ENCODE measurements at places on chromosomes 16 and 17.
A peak's percentile ranks its signal among the peaks of the same experiment; 100 is the strongest.

GRCh38 chr16:66886321-66886720, 6.0 kb downstream of the PDP2 start:
- DNase-seq = no peak

GRCh38 chr16:30534368-30535105, at the start of gene ZNF747:
ZNF747 (minus strand) TSS chr16:30534858; CDS start chr16:30534679, 179 bp downstream.
- peak; percentile 87 for DNase-seq

- DNase-seq = no peak
Observed at GRCh38 chr16:12480286-12480685, 323.4 kb downstream of the CPPED1 start.

- DNase-seq = peak; percentile 90
Observed at GRCh38 chr16:30429678-30430427, at the start of gene DCTPP1. DCTPP1 (minus strand) TSS chr16:30430030; CDS start chr16:30429980, 50 bp downstream.

GRCh38 chr17:46818316-46818928, at the start of gene WNT3:
WNT3 (minus strand) TSS chr17:46818692; CDS start chr17:46818597, 95 bp downstream.
- peak; percentile 40 for DNase-seq

DNA sequence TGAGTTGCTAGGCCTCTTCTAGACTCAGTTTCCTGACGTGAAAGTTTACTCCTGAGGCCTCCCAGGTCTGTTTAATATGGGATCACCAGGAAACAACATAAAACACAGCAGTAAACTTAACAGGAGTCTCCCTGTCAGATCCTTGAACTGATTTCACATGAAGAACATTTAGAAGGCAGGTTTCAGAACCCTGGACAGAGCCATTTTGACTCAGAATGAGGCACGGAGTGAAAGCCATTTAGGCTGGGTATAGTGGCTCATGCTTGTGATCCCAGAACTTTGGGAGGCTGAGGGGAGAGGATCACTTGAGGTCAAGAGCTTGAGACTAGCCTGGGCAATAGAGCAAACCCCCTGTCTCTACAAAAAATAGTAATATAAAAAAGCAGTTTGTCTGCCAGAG, 289.1 kb downstream of the CA10 start:
- no peak for DNase-seq

DNA sequence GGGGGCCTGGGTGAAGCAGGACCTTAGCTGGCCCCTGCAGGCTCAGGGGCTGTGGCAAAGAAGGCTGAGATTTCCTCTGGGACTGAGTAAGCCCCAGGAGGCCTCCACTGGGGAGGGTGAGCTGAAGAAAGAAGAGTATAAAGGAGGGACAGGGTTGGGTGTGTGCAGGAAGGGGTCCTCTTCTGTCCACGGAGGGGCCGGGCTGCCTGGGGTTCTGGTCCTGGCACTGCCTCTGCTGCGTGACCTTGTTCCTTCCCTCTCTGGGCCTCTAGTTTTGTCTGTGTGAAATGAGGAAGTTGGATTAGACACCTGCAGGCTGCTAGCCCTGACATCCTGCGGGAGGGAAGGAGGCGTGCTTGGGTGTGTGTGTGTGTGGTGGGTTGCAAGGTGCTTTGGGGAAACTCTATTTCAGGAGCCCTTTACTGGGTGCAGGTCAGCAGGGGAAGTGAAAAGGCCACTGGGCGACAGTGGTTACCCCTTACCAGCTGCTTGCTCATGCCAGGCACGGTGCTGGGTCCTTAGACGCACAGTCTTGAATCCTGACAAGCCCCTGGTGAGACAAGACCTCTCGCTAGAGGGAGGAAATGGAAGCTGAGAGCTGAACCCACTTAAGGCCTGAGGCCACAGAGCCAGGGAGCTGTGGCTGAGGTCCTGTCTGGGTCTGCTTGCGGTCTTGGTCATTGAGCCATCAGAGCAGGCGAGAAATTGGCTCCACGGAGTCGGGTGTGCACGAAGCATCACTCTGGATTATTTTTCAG, 60.7 kb downstream of the OR1D5 start:
- DNase-seq = no peak

GRCh38 chr16:83945587-83945986, 7.5 kb upstream of the OSGIN1 start:
- no peak for DNase-seq

DNA sequence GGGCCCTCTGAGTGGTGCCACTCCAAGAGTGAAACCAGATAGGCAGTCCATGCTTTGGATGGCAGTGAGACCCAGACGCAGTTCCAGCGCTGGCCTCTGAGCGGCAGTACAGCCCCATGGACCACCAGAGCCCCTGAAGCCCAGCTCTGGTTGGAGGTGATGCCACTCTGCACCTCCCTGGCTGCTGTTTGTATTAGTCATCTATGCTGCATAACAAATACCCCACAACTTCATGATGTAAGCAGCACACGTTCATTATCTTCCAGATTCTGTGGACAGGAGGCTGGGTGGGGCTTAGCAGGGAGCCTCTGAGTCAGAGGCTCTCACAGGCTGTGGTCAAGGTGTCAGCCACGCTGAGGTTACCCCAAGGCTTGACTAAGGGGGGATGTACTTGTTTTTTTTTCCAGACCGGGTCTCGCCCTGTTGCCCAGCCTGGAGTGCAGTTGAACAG, 5.1 kb upstream of the NME4 start:
- peak; percentile 76 for DNase-seq

DNA sequence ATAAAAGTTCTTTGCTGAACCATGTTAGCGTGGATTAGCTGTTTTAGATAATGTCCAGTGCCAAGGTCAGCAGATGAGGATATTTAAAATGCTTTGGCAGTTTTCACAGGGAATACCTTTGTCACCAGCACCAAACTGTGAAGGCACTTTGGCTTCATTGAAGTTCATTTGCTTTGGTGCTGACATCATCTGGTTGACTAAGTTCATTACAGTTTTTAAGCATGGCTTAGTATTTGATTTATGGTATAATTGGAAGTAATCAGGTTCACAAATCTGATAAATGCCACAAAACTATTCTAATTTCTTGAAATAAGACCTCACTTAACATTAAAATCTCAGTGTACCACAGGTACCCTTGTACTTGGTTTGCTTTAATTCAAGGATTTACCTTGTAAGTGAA, 4.3 kb downstream of the GID4 start:
- no peak for DNase-seq

DNA sequence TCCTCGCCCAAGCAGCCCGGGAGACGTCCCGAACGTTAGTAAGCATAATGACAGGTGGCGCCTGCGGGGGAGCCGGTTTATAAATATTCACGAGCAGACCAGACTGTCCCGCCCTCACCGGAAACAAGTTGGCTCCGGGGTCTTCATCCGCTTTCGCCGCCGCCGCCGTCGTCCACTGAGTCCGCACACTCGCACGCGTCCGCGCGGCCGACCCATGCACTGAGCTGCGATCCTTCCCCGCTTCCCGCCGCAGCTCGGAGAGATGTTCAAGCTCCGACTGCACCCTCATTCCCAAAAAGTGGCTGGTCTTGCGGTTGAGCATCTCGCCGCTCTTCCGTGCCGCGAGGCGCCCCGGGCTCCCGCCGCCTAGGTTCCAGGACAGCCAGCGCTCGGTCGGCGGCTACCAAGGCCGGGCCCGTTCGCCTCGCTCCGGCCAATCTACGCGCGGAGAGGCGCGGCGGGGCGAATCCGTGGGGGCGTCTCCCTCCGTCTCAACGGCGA, 385 bp downstream of the CFAP119 start:
- DNase-seq = no peak

GRCh38 chr16:67934306-67935100, 2.1 kb downstream of the PSMB10 start:
- no peak for DNase-seq

DNA sequence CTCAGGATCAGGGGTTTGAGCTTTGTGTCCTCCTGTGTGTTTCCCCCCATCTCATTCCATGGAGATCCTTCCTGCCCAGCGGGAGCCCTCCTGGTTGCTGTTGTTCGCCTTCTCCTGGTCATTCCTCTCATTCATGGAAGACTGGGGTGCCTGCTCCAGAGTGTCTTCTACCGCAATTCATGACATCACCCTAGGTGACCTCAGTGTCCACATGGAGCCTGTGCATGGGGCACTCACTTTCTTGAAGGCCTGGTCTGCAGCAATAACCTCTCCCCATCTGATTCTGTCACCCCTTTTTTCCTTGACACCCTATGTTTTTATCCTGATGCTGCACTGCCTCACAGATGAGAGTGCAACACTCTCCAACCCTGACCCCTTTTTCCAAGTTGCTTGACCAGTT, 21.4 kb upstream of the ARHGAP17 start:
- no peak for DNase-seq

- no peak for DNase-seq
Observed at GRCh38 chr16:86122681-86123342, 223.8 kb downstream of the IRF8 start.

DNA sequence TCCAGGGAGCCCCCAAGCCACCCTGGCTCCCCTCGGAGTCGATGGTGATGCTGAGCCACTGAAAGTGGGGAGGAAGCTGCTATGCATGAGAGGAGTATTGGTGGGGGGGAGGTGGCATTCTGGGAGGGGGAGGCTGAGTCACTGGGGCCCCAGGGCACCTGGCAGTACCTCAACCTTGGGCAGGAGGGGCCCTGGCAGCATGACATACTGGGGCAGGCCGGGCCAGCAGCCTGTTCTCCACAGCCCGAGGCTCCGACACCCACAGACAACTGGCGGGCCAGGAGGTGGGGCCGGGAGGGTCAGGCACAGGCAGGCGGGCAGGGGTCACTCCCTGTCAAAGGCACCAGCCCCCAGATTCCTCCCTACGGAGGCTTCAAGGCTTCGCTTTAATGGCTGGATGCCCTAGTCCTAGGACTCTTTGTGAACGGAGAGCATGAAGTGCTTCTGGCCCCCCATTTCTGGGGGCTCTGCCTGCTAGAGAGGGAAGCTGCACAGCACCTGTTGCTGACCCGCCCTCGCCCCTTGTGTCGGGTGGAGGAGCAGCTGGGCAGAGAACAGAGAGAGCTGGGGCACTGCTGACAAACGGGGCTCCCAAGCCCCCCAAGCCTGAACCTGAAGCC, 928 bp downstream of the CASKIN2 start:
- no peak for DNase-seq

GRCh38 chr16:17224879-17225281, 245.9 kb downstream of the XYLT1 start:
- DNase-seq = no peak

GRCh38 chr17:17892009-17892408, 55.2 kb upstream of the SREBF1 start:
- no peak for DNase-seq

- DNase-seq = no peak
Observed at GRCh38 chr16:27526180-27526579, 23.5 kb downstream of the GTF3C1 start.

DNA sequence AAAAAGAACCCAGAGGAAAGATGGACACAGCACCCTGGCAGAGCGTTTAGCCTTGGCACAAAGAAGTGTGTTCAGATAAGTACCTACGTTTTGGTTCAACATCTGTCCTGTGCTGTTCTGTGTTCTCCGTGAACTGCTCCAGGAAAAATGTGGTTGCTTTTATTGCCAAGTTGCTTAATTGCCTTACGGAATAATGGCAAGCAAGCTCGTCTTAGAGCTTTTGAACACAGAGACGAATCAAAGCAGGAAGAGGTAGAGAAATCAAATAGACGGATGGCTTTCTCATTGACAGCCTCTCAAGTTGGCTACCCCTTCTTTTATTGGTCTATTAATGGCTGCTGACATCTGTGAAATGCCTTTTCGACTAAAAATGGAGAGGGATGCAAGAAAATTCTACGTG, 911.1 kb upstream of the EEF2KMT start:
- DNase-seq = no peak

- DNase-seq = no peak
Observed at GRCh38 chr16:63652091-63652490, 1469.8 kb downstream of the CDH11 start.

DNA sequence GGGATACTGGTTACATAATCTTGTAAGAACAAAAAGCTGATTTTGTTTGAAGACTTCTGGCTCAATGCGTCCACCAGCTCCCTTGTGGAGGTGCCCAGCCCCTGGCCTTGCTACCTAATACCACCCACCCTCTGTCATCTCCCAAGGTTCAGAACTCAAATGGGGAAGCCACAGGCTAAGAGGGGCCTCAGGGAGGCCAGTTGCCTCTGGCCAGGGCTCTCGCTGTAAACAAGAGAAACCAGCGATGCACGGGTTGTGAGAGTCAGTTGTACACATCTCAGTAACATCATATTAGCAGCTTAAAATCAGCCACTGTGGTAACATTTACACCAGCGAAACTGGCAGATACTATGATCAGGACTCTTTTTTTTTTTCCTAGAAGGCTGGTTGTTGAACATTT, 6.0 kb downstream of the TEKT5 start:
- no peak for DNase-seq

DNA sequence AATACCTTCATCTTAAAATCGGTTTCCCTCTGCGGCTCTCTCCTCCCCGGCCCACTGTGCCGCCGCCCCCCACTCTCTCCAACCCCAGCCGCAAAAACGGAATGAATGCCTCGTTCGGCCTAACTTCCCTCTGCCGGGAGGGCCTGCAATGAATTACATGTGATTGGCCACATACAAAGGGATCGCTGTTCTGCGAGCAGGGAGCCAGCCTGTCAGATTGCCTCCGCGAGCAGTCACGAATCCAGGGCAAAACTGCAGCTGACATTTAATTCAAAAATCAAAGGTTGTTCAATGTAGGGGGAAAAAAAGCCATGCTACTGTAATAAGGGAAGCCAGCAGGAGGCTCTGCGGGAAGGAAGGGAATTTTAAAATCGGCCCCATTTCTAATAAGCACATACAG, 84.9 kb downstream of the TBC1D16 start:
- no peak for DNase-seq

- no peak for DNase-seq
Observed at GRCh38 chr16:12260647-12261262, 284.2 kb downstream of the SNX29 start.

DNA sequence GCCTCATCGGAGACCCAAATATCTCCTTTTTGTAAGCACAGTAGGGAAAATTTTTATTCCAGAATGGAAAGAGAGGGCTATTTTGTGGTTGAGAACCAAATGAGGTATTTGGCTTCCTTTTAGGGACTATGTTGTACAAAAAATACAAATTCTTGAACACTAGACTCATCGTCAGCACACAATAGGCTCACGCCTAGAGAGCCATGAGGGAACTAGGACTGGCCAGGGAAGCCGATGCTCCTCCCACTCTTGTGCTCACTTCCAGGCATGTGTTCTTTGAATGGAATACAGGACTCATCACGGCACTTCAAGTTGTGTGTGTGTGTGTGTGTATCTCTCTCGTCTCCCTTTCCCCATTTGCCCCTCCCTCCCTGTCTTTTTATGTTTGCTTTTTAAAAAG, 17.8 kb upstream of the BLMH start:
- no peak for DNase-seq

- no peak for DNase-seq
Observed at GRCh38 chr17:33284022-33284421, 9.1 kb downstream of the ASIC2 start.

DNA sequence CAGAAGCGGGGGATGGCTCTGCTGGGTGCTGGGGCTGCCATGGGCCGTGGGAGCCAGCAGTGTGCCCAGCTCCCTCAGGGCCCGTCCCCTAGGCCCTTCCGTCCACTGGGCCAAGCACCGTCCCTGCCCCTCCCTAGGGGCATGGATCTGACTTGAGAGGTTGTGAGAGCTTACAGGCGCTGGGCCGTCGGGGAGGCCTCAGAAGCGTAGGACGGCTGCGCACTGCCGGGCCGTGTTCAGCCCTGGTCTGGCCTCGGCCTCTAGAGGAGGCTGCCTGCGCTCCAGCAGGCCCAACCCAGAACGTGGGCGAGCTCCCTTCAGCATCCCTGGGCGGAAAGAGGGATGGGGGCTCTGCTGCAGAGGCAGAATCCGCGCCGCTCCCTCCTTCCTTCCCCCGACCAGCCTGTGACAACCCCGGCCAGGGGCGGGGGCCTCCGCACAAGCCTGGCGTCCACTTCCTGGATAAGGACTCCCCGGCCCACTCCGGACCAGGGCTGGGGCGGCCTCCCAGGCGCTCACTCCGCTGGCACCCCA, 685 bp upstream of the MPG start:
- no peak for DNase-seq

All from stimulated activated CD4-positive, alpha-beta T cell treated with anti-CD3 and anti-CD28 coated beads, Interleukin-4, amount 100 ng/mL, for 48 hours (primary cell).